ENCODE measurements at places on chromosomes 16 and 17. TPM values are rescaled to one million over a fixed set of nuclear protein-coding genes. Genes with fewer than 3 reads are reported as not detected.

Gene WNK4
- 13.8 TPM for polyA plus RNA-seq

Gene PLXDC1
- polyA plus RNA-seq: 6.1 TPM

Gene TP53TG3
- 0.11 TPM for polyA plus RNA-seq

Gene CHD9NB
- 7.9 TPM for polyA plus RNA-seq

Gene CTF1
- polyA plus RNA-seq: 7.5 TPM

Gene INCA1
- polyA plus RNA-seq: 9.3 TPM

Gene WFIKKN1
- 2.3 TPM for polyA plus RNA-seq

DNA sequence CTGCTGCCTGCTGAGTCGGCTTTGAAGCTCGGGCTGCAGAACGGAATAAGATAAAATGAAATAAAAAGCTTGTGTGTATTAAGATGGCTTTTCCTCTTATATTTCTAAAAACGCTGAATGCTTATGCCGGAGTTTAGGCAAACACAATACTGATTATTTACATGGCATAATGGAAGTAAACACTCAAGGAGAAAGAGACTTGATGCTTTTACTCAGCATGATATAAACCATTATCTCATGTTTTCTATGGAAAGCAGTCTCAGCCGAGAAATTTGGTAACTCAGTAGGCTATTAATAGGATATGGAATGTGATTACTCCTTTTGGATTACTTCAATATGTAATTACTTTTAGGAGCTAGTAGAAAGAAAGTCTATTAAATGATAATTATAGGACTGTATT, 153.3 kb downstream of the CDH11 start:
- no peak for DNase-seq

DNA sequence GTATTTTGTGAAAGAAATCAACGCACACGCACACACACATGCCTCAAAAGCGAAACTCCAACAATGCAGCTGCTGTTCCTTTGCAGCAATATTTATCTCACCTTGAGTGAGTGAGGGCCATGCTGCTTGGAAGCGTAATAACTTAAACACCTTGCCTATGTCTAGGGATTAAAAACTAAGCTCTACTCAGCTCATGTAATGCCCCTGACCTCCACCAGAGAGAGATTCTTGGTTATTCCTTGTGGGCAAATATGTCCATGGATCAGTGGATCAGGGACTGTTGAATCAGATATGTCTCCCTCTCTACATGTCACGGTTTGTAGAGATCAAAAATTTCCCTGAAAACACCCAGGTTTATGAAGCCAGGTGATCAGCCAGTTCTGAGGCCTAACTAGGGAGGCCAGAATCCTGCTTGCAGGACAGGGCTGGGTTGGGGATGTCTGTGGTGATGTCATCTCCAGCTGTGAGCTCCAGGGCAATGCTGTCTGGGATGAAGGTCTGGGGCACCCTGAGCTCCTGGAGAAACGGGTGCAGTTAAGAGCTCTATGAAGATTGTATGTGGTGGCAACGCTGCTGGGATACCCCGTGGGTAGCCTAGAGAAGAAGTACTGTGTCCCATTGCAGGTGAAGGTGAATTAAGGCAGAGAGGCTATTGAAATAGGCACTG, 149.4 kb downstream of the KCNJ12 start:
- no peak for DNase-seq

- no peak for DNase-seq
Measured at GRCh38 chr16:88992351-88993165, 15.6 kb upstream of the CBFA2T3 start.

- peak; percentile 41 for DNase-seq
Measured at GRCh38 chr17:80146121-80147034, 550 bp downstream of the EIF4A3 start.

GRCh38 chr16:25184771-25185170, 32.0 kb upstream of the AQP8 start:
- DNase-seq: no peak

DNA sequence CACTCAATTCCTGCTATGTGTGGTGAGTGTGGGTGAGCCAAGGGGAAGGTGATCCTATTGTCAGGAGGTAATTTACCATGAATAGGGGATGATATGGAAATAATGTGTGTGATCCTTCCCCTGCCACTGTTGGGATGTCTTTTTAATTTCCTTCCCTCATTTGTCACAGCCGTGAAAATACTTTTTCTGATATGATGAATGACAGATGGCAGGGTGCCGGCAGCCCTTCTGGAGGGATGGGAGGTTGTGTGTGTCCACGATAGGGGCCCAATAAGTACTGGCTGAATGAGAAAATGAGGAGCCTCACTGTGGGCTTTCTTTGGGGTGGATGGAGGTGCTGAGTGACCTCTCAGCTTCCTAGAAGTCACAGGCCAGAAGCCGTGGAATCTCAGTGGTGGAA, 109.5 kb downstream of the PRKCB start:
- no peak for DNase-seq

DNA sequence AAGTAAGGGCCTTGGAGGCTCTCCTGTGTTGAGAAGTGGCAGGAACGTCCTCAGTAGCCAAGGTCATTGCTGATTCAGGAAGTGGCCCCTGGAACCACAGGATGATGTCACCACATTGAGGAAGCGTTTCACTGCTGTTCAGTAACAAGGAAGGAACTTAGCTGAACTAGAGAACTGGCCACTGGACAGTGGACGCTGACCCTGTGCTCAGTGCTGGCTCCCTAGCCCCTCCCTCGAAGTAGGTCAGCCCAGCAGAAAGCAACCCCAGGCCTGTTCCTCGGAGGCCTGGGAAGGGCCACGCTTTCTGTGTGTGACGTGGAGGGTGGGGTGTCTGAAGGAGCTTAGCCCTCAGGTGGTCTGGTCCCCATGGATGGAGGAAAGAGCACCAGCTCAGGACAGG, 58.3 kb downstream of the B9D1 start:
- no peak for DNase-seq

DNA sequence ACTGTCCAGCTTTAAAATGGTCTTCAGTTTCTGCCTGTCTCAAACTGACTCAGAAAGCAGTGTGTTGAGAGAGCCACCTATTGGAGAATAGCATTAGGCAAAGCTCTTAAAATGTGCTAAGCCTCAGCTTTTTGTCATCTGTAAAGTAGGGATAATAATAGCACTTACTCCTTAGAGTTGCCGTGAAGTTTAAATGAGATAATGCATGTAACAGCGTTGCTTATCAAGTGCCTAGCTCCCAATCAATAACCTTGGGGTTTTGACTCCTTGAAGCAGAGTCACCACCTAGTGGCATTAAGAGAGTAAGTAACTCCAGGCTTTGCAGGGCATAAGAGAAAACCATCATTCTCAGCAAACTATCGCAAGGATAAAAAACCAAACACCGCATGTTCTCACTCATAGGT, 163.3 kb downstream of the HS3ST2 start:
- DNase-seq: no peak

- no peak for DNase-seq
Measured at GRCh38 chr17:79654350-79654959, 43.6 kb upstream of the RBFOX3 start.

GRCh38 chr16:88856828-88857727, at the start of the genes GALNS and TRAPPC2L:
GALNS (minus strand) TSS chr16:88856947; CDS start chr16:88856877, 70 bp downstream.
TRAPPC2L (plus strand) TSS chr16:88857127; CDS start chr16:88857151, 24 bp downstream.
- DNase-seq: peak; percentile 94

- no peak for DNase-seq
Measured at GRCh38 chr16:67188323-67188722, 1.6 kb downstream of the EXOC3L1 start.

DNA sequence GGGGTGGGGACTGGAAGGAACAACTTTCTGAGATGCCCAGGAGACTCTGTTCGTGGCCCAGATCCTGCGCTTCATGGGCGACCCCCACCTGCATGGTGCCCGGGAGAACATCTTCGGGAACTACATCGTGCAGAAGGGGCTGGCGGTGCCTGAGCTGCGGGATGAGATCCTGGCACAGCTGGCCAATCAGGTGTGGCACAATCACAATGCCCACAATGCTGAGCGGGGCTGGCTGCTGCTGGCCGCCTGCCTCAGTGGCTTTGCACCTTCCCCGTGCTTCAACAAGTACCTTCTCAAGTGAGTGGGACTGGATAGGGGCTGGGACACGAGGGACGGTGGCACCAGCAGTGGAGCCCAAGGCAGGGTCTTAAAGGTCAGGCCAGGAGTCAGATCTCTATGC, 37.3 kb downstream of the MYO15A start:
- no peak for DNase-seq

GRCh38 chr16:73845238-73846006, 451.2 kb upstream of the PSMD7 start:
- DNase-seq: no peak
